Thoracic aorta (tissue), 2 donors: ENCODE measurements at places on chromosomes 7 and 10.

DNA sequence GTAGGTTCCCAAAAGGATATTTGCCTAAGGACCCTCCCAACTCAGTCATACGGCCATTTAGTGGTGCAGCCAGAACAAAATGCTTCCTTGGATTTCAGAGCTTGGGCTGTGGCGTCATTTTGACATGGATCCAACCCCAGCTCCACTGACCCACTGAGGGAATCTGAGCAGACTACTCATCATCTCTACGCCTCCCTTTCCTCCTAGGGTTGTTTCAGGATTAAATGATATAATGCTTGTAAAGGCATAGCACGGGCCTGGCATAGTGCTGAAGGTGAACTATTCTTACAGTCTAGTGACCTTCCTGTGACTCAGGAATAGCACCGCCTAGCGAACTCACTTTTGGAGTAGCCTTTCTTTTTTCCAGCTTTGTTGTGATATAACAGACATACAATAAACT is 70.3 kb upstream of the LOXL4 start:
- peaks cover 10% of the 10 kb centered on the region for H3K4me1 ChIP-seq
- no peak overlapping the region for H3K27ac ChIP-seq
- no peak for DNase-seq
- H3K27me3 ChIP-seq = no peaks in the 10 kb centered on the region
- no peak overlapping the region for H3K4me3 ChIP-seq

- H3K27me3 ChIP-seq = no peaks in the 10 kb centered on the region
- H3K4me3 ChIP-seq = no peak overlapping the region
- H3K27ac ChIP-seq = no peak overlapping the region
- H3K4me1 ChIP-seq = peaks cover 3% of the 10 kb centered on the region
- no peak for DNase-seq
Observed at GRCh38 chr10:71207578-71207977, 4.8 kb upstream of the UNC5B start.

DNA sequence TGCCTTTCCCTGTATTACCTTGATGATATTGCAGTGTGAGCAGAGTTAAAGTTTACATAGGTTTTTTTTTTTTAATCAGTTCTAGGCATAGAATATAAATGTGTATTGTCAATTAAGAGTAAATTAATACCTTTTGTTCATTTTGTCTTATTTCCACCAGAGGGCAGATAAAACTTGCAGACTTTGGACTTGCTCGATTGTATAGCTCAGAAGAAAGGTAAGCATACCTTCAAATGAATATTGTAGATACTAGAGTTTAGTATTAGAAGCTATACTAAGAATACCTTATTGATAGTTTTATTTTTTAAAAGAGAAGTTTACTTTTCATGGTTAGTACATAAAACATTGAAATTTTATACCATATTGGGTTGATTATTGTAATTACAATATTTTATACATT is 86.8 kb downstream of the MPLKIP start:
- H3K4me1 ChIP-seq = no peaks in the 10 kb centered on the region
- H3K4me3 ChIP-seq = no peak overlapping the region
- DNase-seq = no peak
- H3K36me3 ChIP-seq = peaks cover 2% of the 10 kb centered on the region
- no peaks in the 10 kb centered on the region for H3K27me3 ChIP-seq

GRCh38 chr7:1004018-1004852 is 21.3 kb downstream of the CYP2W1 start:
- H3K27me3 ChIP-seq = no peaks in the 10 kb centered on the region
- no peak for DNase-seq
- no peaks in the 10 kb centered on the region for H3K4me1 ChIP-seq
- H3K27ac ChIP-seq = no peak overlapping the region

- no peak for DNase-seq
- no peaks in the 10 kb centered on the region for H3K36me3 ChIP-seq
- H3K27ac ChIP-seq = no peak overlapping the region
- H3K4me3 ChIP-seq = no peak overlapping the region
- no peaks in the 10 kb centered on the region for H3K27me3 ChIP-seq
Observed at GRCh38 chr7:55307123-55307916, 57.8 kb upstream of the LANCL2 start.

GRCh38 chr10:59757966-59758365 is 4.7 kb upstream of the MRLN start:
- H3K4me1 ChIP-seq = peaks cover 2% of the 10 kb centered on the region
- no peak for DNase-seq
- no peaks in the 10 kb centered on the region for H3K27me3 ChIP-seq
- H3K4me3 ChIP-seq = no peak overlapping the region
- H3K36me3 ChIP-seq = no peaks in the 10 kb centered on the region

- no peaks in the 10 kb centered on the region for H3K36me3 ChIP-seq
- H3K4me3 ChIP-seq = no peak overlapping the region
- H3K27ac ChIP-seq = no peak overlapping the region
- no peak for DNase-seq
Observed at GRCh38 chr10:45040921-45041542, 40.3 kb downstream of the ZNF22 start.

DNA sequence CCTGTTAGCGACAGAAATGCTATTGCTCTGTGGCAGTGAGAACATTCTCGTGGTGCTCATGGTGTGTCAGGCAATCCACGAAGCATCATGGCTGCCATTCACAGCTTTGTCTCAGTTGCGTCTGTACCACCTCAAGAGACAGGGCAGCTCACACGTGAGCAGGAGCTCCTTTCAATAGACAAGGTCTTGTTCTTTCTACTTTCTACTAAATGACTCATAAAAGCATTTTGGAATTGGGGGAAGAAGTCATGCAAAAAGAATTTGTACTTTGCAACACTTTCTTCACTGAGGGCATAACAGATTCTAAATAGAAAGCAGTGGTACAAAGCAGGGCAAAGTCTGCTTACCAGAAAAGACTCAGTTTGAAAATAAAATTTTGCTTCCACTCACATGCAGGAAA is 638.5 kb downstream of the PHTF2 start:
- peak overlapping the region; percentile 80 for H3K27ac ChIP-seq
- no peaks in the 10 kb centered on the region for H3K27me3 ChIP-seq
- peak overlapping the region; percentile 34 for H3K4me3 ChIP-seq
- no peak for DNase-seq
- no peaks in the 10 kb centered on the region for H3K36me3 ChIP-seq

DNA sequence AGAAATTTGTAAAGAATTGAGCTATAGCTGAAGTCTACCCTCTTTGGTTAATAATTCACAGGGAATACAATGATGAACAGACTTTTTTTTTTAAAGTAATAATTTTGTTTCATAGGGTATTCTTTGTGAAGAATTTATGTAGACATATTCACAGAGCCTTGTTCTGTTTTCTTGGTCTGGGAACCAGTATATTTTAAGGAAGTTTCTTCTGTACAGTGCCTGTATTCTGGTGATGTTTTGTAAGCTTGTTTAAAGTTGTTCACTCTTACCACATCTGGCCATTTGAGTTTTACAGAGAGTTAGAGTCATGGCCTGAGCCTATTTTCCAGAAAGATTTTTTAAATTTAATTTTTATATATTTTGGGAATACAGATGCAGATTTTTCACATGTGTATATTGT is 70.3 kb downstream of the CCSER2 start:
- no peaks in the 10 kb centered on the region for H3K36me3 ChIP-seq
- H3K27ac ChIP-seq = no peak overlapping the region
- peaks cover 20% of the 10 kb centered on the region for H3K4me1 ChIP-seq
- no peak for DNase-seq
- no peaks in the 10 kb centered on the region for H3K27me3 ChIP-seq
- H3K4me3 ChIP-seq = no peak overlapping the region

GRCh38 chr10:48491392-48492139 is 113.3 kb downstream of the ARHGAP22 start:
- DNase-seq = no peak
- H3K4me1 ChIP-seq = no peaks in the 10 kb centered on the region
- H3K36me3 ChIP-seq = no peaks in the 10 kb centered on the region
- no peak overlapping the region for H3K27ac ChIP-seq
- no peak overlapping the region for H3K4me3 ChIP-seq

GRCh38 chr10:88810196-88810961 is 7.8 kb downstream of the LIPM start:
- no peak overlapping the region for H3K4me3 ChIP-seq
- H3K27me3 ChIP-seq = no peaks in the 10 kb centered on the region
- H3K4me1 ChIP-seq = no peaks in the 10 kb centered on the region
- no peak for DNase-seq
- no peaks in the 10 kb centered on the region for H3K36me3 ChIP-seq

DNA sequence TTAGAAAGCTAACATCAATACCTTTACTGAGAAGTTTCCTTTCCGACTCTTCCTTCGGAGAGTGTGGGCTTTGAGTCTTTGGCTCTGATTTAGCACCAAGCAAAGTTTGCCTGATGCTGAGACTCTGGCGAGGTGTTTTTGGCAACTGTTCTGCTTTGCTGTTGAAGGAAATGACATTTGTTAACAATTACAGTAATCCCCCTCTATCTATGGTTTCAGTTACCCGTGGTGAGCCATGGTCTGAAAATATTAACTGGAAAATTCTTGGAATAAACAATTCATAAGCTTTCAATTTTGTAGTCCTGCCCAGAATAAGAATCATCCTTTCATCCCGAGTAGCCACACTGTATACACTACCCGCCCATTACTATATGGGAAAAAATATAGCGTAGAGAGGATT is 126.3 kb downstream of the ARHGAP21 start:
- H3K4me3 ChIP-seq = no peak overlapping the region
- no peaks in the 10 kb centered on the region for H3K4me1 ChIP-seq
- peaks cover 54% of the 10 kb centered on the region for H3K36me3 ChIP-seq
- H3K27ac ChIP-seq = no peak overlapping the region
- H3K27me3 ChIP-seq = no peaks in the 10 kb centered on the region
